ENCODE measurements at places on chromosomes 2 and 18.
A peak's percentile ranks its signal among the peaks of the same experiment; 100 is the strongest.

GRCh38 chr2:191976436-191976835 is 129.5 kb upstream of the CAVIN2 start:
- no peak for DNase-seq

DNA sequence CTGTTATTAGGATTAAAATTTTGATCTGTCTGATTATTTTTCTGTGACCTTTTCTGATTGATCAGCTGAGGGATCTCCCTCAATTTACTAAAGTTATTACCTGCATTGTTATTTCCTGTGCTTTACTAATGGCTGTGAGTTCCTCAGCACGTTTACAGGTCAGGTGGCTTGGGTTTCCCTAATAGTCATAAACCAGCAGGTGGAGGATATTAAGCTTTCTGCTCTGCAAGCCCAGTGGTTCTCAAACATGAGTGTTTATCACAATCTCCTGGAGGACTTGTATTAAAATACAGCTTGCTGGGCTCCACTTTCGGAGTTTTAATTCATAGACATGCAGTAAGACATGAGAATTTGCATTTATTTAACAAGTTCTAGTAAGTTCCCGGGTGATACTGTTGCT is 22.4 kb upstream of the UGP2 start:
- no peak for DNase-seq

DNA sequence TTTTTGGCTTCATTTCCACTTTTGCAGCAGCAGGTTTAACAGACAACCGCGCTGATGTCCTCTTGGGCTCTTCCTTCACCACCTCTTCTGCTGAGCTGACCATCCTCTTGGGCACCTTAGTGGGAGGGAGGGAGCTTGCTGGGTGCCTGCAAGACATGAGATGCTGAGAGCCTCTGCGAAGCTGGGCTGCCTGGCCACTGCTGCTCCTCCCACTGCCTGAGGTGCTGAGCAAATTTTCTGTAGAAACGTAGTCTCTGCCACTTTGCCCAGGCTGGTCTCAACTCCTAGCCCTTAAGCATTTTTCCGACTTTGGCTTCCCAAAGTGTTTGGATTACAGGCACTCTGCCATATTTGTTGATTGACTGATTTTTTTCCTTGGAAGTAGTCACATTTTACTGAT is 422.2 kb upstream of the MC4R start:
- no peak for DNase-seq

DNA sequence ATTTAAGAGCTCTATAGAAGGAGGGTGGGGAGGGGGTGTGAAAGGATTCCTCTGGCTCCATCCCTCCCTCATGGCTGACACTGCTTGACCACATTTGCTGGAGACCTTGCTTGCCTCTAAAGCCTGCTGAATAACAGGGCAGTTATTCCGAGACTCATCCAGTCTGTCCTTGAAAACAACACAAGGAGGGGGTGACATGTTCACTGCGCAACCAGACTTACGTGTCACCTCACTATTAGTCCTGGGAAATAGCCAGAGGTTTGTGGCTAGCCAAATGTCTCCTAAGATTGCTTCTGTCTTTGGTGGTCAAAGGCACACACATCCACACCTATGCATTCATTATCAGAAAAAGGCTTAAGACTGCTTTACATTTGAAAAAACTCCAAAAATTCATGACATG is 256.2 kb upstream of the SKOR2 start:
- no peak for DNase-seq

DNA sequence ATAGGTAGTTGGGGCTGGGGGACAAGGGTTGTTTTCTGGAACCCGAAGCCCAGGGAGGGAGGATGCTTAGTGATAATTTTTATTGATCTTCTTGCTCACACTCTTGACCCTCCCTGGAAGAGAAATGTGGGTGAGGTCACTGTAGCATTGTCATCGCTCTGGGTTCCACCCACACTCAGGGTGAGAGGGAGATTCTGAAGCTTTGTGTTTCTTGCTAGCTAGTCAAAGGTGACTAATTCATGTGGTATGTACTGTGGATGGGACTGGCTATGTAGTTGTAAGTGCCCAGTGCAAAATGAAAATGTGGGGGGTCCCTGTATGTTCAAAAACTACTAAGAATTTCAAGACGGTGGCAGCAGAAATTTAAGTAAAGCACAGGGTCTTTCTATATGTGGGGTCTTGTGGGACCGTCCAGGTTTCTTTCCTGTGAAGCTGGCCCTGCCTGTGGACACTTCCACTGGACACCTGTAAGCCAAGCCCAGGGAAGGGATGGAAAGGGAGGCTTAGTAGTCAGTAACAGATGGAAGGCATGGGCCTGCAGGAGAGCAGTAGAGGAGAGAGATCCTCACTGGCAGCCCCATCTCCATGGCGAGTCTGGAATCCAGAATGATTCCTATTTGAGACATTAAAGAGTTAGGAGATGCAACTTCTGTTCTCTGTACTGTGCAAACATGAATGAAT is 35.0 kb downstream of the TSN start:
- DNase-seq = no peak

DNA sequence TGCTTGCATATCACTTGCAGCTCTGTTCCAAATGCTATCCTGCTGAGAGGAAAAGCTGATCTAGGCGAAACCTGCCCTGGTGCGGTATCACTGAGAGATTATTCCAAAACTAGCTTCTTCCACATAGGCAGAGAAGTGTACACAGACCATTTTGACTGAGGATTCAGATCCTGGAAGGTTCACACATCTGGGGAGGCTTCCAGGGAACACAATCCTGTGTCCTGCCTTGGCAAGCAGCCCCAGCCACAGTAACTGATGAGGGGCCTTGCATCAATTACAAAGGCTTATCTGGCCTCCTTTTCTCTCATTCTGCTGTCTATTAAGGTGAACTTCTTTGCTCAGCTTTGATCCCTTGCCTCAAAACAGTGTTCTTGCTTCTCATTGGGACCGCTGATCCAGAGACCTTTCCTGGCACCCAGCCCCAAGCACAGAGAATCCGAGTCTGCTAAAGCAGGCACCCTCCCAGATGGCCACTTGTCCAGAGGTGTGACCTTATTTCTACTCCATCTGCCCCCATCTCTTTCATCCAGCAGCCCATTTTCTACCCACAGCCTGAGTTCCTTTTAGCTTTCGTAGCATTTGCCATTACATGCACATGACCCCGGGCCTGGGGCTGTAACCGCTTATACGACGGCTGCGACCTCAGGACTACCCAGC is 52.3 kb upstream of the ZFP36L2 start:
- no peak for DNase-seq

- no peak for DNase-seq
Observed at GRCh38 chr2:118678985-118679384, 168.5 kb downstream of the EN1 start.

DNA sequence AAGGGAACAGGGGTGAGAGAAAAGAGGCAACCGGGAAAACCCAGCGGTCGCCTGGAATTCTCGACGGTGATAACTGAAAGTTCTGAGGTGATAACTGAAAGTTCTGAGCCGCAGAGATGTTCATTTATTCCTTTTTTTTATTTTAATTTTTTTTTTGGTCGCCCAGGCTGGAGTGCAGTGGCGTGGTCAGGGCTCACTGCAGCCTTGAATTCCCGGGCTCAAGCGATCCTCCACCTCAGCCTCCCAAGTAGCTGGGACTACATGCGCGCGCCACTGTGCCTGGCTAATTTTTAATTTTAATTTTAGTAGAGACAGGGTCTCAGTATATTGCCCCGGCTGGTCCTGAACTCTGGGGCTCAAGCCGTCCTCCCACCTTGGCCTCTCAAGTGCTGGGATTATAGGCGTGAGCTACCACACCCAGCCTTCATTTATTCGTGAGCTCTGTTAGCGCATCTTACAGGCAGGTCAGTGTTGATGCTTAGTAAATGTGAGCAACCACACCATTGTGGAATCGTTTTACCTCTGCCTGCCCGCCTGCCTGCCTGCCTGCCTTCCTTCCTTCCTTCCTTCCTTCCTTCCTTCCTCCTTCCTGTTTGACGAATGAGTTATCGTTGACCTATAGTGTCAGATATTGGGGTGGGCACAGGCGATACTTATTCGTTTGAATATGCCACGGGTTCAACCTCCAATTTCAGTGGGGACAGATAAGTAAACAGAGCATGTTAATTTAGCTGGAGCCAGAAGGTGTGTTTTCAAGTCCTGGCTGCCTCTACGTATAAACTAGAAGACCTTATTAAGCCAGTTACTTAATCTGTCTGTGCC is 557 bp upstream of the E2F6 start:
- DNase-seq = peak; percentile 39

DNA sequence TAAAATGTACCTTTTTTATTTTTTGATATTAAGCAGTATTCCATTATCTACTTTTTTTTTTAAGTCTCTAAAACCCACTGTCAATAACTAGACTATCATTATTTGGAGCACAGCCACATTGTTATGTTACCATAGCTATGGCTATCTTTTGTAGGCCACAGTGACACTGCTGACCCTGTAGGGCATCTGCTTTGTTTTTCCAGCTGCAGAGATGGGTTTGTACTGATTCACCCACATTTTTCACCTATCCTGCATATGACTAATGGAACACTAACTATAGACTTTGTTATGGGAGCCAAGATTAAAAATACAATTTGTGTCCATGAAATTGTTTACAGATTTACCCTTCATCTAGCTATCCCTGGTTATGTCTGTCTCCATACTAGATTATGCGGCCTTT is 21.6 kb upstream of the OTX1 start:
- DNase-seq = no peak

DNA sequence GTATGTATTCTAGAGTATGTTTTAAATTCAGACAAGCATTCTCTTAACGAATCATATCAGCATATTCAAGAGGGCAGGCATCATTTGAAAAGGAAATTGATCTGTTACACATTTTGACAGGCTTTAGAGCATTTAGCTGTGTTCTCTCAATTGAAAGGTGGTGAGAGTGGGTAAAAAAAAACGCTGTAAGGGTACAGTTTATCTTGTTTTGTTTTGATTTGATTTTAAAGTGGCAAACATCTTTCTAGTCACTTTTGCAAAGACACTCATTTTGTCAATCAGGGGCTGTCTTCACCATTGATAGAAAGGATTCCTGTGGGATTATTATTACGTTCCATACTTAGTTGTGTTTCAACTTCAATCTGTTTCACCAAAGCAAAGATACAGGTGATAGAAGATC is 2.2 kb downstream of the CDH19 start:
- no peak for DNase-seq

DNA sequence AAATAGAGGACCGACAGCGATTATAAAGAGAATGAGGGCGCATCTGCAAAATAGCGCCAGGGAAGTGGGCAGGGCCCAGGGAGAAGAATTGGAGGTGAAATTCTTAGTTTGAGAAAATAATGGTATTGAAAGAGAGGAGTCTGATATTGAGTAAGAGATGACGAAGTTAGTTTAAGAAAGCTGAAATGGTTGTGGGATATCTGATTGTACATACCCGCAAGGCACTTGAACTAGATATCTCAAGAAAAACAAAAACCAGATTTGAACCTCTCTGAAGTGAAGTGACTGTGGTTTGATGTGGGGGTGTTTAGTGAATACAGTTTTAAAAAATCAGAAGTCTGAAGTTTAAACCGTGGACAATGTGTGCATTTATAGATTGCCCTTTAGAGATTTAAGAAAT is 38.9 kb downstream of the ZNF532 start:
- no peak for DNase-seq

DNA sequence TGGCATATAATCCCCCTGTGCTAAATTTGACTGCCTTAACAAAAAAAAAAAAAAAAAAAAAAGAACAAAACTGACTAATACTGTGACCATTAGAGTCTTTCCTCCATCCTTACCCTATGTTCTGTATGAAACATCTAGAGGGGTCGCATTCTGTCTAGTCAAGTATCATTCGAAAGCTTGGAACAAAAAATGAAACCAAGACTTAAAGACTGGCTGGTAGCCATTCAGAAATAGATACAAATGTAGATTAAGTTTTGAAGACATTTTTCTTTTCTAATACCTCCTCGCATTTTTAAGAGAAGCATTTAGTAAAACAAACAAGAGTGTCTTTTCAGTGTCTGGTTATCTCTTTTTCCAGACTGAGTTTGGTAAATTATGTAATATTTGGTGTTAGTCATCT is 66.7 kb downstream of the SPATS2L start:
- no peak for DNase-seq

- DNase-seq = no peak
Observed at GRCh38 chr2:138757384-138757783, 22.8 kb downstream of the NXPH2 start.

GRCh38 chr2:130823886-130824491 is 12.7 kb upstream of the ARHGEF4 start:
- no peak for DNase-seq

DNA sequence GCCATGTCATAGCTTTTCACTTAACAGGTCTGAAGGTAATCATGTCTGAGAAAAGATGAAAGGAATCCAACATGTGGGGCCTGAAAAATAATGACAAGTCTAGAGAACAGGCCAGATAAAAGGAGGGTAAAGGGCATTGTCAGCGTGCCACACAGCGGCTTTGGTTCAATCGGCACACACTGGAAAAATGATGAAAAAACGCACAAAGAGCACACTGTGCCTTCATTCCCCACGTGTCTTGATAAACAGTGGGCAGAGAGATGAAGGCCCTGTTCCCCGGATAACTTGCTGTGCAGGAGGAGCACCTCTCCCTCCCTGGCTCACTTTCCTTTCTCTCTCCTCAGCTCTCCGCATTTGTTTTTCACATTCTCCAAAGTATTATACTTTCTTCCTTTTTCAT is 766.3 kb downstream of the TDRD15 start:
- DNase-seq = no peak

DNA sequence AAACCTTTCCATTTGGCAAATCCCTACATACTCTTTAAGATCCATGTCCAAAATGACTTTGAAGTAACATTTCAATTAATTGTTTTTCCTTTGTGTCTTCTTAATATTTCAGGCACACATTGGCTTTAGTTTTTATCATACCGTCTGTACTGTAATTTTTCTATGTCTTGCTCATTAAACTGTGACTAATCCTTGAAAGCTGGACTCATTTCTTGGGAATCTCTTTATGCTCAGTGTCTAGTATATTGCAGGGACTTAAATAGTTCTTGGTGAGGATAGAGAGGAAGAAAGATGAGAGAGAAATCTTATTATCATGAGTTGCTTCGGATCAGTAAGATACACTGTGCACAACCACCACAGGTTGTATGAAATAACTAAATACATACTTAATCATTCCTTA is 448.3 kb upstream of the ST6GAL2 start:
- DNase-seq = no peak

DNA sequence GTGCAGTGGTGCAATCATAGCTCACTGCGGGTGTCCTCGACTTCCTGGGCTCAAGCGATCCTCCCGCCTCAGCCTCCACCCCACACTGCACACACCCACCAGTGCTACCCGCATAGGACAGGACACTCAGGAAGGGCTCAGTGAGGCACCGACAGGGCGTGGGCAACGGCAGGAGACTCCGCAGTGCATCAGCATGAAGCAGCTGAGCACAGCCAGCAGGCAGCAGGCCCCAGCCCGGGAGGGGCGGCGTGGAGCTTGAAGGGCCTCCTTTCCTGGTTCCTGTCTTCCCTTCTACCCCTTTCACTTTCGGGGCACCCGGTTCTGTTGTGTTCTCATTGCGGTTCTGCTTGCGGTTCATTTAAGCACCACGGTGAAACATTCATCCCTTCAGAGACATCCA is 89.8 kb downstream of the ZNF516 start:
- DNase-seq = no peak

DNA sequence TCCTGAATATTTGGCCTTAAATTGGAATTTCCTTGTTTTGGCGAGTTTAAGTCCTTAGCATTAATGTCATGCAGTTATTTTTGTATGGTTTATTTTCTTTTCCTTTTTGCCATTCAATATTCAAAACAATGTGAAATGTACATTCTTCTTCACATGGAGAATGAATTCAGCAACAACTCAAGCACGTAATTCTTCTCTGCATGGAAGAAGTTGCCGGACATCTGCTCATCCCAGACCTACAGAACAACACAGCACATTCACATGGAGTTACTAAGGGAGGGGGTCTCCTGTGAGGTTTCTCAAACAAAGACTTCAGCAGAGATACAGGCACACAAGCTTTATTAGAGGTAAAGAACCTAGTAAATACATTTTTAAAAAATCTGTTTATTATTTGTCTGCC is 236.8 kb downstream of the SATB2 start:
- no peak for DNase-seq
